ENCODE measurements at places on chromosomes 16 and 17.

GRCh38 chr17:13158494-13159240, 140.8 kb upstream of the ELAC2 start:
- DNase-seq = no peak

DNA sequence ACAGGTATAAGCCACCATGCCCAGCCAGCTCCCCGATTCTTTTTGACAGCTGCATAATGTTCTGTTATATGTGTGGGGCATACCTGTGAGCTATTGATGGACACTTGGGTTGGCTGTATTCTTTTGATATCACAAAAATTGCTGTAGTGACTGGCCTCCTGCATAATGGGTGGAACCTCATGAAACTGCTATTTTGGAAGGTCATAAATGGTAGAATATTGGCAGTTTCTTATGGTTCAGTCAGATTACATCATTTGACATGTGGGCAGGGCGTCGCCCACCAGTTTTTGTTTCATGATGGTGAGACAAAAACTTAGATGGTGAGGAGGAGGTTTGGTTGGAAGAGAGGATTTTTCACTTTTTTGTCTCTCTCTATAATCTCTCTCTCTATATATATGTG, 26.7 kb upstream of the POLR3E start:
- DNase-seq = no peak

- DNase-seq = no peak
Measured at GRCh38 chr17:8146381-8147140, 5.6 kb downstream of the PER1 start.

DNA sequence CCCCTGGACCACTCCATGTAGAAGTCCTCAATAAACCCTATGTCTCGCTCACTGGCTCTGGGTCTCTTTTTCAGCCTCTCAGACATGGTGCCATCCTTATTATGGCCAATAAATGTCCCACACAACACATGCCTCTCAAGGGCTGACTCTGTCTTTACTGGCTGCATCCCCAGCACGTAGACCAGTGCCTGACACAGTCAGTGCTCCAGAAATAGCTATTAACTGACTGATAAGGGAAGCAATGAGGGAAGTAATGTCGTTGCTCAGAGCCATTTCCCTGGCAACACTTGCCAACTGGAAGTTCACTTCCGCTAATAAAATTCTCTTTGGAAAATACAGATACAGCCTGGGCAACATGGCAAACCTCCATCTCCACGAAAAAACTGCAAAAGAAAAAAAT, 19.1 kb upstream of the APOH start:
- DNase-seq = no peak

- DNase-seq = no peak
Measured at GRCh38 chr16:50146479-50147435, 6.3 kb upstream of the TENT4B start.

- DNase-seq = no peak
Measured at GRCh38 chr17:62064029-62064790, 868 bp downstream of the MED13 start.

DNA sequence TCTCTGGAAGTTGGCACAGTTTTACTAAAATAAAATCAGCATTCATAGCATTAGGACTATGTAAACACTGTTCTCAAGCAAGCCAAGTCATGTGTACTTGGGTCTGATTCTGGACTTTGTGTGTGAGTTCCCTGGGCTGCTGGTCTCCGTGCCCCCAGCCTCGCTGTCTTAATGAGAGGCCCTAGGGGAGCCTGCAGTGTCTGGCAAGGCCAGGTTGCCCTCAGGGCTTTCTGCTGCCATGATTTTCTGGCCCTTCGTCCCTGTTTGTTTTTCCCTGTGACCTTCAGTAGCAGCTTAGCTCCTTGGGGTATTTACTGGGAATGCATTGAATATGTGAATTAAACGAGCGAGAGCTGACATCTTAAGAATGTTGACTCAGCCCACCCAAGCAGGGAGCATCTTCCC, 161.8 kb downstream of the RPTOR start:
- no peak for DNase-seq

DNA sequence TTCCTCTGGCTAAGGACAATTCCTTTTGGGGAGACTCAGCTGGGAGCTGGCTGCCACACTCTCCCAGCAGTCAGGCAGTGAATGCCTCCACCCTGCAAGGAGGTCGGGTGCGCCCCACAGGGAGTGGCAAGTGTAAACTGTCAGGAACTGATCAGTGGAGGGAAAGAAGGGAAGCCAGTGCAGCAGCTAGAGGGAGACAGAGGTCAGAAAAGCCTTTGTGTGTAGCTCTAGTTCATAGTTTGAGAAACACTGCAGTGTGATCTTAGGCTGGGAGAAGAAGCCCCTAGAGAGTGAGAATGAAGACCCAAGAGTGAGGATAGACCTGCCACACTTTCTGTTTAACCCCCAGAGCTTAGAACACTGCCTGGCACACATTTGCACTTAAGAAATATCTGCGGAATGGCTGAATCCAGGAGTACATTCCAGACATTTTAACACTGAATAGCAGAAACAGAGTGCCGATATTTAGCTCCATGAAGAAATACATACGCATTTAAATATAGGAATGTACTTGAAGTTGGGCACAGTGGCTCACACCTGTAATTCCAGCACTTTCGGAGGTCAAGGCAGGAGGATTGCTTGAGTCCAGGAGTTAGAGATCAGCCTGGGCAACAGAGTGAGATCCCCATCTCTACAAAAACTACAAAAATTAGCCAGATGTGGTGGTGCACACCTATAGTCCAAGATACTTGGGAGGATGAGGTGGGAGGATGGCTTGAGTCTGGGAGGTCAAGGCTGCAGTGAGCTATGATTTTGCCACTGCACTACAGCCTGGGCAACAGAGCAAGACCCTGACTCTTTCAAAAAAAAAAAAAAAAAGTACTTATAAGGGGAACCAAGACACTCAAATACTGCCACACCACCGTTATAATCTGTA, 11.1 kb upstream of the SLC5A11 start:
- DNase-seq = no peak

DNA sequence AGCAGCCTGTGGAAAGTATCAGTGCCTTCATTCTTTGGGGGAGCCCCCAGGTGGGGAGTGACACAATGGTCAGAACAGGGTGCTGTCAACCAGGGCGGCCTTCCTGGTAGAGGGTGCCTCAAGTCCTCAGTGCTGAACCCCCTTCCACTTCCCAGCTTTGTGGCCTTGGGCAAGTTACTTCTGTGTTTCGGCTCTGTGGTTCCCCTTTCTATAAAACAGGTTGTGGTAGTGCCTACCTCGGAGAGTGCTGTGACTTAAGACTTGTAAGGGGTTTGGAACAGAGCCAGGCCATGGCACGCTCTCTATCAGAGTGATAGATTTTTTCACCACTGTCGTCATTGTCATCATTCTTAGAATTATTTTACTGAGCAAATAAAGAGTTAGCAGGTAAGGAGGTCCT, 141.1 kb downstream of the CCDC182 start:
- peak; percentile 53 for DNase-seq

DNA sequence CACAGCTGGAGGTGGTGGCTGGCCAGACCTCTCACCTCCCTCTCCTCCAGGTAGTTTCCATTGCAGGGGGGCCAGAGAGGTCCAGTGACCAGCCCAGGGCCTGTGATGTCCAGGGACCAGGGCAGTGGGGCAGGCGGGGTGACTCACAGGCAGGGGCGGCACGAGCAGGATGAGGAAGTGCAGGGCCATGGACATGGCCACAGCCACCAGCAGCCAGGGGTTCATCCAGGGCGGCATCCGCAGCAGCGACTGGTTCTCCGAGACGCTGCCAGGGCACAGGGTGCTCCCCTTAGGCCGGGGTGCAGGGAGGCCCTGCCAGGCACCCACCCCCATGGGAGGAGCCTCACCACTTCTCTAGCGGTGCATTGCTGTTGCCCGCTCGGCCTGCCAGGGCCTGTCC, 12.9 kb upstream of the P2RX1 start:
- no peak for DNase-seq

DNA sequence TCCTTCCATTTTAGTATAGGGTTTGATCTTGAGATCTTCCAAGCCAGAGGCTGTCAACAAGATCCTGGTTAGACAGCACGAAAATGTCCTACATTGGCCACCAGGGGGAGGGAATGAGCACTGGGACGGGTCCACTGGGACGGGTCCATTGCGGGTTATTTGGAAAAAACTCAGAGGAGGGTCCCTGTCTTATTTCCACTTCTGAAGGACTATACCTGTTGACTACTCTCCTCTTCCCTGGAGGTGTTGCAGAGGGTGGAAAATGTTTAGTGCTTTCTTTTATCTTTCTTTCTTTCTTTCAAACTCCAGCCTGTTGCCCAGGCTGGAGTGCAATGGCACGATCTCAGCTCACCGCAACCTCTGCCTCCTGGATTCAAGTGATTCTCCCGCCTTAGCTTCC, 2.5 kb downstream of the TTLL6 start:
- DNase-seq = peak; percentile 40

DNA sequence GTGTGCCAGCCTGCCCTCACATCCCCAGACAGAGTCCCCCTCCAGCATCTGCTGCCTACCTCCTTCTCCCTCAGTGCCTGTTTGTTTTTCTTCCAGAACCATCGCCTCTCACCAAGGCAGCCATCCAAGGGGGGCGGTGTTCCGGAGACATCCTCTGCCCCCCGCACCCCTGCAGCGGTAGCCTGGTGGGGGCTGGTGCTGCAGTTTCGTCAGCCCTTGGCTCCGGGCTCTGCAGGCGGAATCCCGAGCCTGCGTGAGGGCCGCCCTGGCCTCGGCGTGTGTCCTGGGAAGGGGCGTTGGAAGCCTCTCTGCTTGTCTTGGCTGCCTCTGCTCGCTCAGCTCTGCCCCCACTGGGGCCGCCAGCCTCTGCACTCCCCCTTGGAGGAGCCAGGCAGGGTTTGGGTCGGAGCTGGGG, 126.0 kb upstream of the CIBAR2 start:
- no peak for DNase-seq

DNA sequence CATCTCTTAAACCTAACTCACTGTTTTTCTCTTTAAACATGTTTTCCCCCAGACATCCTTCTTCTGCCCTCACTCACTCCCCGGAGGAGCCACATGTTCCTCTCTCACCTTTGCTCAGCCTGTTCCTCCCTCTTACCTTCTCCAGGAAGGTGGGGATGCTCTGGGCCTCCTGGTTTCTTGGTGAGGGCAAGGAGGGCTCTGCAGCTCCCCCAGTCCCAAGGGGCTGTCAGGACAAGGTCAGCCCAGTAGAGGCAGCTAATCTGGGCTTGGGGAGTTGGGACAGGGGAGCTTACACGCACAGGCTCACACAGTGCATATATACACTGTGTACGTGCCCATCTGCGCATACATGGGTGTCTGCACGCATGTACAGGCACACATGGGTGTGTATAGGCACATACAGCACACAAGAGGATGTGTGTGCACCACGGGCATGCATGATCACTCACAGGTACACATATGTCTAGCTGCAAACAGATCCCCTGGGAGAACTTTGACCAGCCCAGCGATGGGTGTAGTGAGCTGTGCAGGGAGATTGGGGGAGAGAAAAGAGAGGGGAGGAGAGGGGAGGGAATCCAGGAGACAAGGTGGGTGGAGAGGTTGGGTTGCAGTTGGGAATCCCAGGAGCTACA, 28.6 kb upstream of the SPNS3 start:
- DNase-seq = no peak

GRCh38 chr17:74271901-74272561, 2.0 kb upstream of the DNAI2 start:
- DNase-seq = no peak
